T-helper 9 cell (primary cell): ENCODE measurements at places on chromosomes 11 and 22.

- no peak for DNase-seq
These were observed 32.3 kb downstream of the TMPRSS5 start for GRCh38 chr11:113673550-113674396.

DNA sequence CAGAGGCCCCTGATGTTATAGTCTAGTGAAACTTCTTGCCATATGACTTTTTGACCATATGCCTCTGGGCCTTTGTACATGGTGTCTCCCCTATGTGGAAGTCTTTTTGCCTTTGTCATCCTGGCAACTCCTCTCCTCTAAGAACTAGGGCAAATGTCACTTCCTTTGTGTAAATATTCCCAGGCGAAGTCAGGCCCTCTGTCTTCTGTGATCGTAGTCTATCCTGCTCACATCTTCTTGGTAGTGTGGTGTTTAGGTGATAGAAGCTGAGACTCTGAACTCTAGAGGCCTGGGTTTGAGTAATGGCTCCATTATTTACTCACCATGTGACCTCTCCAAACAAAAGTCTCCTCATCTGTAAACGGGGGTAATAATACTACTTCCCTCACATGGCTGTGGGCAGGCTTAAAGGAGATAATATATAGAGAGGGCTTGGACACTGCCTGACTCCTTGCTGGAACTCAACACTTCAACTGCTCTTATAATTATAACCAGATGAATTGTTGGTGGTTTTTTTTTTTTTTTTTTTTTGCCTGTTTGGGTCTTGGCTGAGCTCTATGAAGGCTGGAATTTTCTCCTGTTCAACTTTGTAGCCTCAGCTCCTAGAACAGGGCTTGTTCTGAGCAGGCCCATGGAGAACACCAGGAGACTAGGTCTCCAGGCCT is 43.8 kb downstream of the INSC start:
- no peak for DNase-seq

- DNase-seq = no peak
These were observed 92.9 kb downstream of the NELL1 start for GRCh38 chr11:20762116-20762844.

DNA sequence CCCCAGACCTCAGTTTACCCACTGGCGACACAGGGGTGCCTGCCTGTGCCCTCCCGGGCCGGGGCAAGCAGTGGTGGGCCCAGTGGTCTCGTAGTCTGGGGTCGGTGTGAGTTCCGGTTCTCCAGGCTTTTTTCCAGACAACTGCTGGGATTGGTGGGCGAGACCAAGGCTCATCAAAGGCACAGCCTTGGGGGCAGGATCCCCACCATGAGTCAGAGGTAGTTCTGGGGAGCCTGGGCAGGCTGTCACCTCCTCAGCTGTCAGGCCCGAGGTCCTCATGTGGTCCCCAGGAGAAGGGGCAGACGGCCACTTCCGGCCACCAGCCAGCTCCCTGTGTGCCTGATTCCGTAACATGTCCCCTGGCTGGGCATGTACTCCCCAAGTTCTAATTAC is 827 bp upstream of the MUC2 start:
- no peak for DNase-seq

DNA sequence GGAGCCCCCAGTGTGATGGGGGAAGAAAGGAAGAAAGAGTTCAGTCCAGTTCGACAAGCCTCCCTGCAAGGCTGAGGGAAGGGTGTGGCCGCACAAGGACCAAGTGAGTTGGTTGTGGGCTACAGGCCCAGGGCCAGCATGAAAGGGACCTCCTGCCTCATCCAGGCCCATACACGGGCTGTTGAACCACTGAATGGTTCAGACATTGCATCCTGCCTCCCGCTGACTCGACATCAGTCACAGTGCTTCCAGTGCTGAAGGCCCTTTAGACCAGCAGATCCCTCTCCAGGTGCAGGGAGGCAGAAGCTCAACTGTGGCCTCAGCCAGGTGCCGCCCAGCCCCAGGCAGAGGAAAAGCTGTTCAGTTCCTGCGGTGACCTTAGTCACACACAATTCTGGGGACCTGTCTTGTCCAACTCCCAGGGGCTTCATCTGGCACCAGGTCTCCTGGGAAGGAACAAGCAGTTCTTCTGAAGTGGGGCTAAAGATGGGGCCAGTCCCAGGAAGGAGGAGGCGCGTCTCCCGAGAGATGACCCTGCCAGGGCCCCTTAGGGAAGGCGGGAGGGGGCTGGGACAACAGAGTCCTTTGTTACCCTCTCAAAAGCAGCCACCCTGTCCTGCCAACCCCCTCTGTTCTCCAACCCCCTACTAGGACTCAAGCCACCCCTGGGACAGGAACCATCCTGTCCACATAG is 6.6 kb downstream of the ARRB1 start:
- no peak for DNase-seq

GRCh38 chr11:69791276-69792180 is 16.4 kb upstream of the FGF4 start:
- no peak for DNase-seq

DNA sequence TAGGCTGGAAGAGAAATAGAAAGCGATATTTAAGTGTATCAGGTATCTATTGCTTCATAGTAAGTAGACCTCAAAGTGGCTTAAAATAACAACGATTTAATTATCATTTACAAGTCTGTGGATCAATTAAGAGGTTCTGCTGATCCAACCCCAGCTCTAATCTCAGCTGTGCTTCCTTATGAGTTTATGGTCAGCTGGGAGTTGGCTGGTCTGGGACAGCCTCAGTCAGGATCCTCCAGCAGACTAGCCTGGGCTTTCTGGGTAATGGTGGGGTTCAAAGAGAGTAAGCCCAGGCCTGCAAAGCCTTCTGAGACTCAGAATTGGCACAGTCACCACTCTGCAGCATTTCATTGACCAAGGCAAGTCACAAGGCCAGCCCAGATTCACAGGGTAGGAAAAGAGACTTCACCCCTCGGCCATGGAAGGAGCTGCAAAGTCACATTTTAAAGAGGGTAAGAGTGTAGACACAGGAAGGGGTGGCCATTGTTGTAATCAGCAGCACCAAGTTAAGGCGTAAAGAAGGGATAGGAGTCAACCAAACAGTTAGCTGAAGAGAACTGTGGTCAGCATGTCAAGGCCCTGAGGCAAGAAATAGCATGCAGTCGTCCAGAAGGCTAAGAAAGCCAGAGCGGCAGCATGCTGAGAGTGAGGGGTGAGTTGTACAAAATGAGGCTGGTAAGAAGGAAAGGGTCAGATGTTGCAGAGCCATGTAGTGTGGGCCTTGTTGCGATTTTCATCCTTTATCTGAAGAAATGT is 168.2 kb downstream of the ETS1 start:
- no peak for DNase-seq

DNA sequence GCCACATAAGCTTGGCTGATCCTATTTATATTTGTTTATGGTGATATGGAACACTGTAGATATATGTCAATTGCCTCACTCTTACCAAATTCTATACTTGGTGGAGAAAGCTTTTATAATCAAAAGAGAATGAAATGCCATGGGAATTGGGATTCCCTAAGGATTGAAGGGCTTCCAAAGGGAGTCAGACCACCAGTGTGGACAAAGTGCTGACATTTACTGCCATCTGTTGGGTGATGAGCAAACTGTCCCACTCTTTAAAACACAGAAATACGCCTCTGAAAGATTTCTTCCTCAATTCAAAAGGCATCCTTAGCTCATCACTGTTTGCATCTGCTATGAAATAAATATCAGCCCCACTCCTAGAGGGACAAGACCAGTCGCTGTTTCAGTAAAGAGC is 7.1 kb downstream of the SLC1A2 start:
- no peak for DNase-seq

- DNase-seq = no peak
These were observed 729 bp upstream of the CHKB start for GRCh38 chr22:50583294-50583861.

DNA sequence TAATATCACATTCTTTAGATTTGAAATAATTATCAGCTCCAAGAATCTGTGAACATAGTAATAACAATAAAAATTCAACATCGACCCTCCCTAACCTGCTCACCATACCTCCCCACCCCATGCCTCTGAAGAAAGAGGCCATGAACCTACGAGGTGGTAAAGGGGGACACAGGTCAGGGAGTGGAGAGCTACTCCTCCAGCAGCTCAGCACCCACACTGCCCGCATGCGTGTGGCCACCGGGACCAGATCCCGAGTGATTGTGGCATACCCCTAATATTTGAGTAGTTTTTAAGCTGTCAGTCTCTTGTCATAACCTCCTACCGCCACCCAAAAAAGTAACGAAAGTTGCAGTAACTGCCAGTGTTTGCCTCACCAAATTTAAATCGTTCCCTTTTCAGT is 16.8 kb upstream of the ADSL start:
- DNase-seq = no peak

- no peak for DNase-seq
These were observed 26.9 kb downstream of the TPST2 start for GRCh38 chr22:26563022-26563421.
